Osteocyte (in vitro differentiated cells): ENCODE measurements at places on chromosomes 7 and 10. TPM values are rescaled to one million over a fixed set of nuclear protein-coding genes. Genes with fewer than 3 reads are reported as not detected.

- H3K4me1 ChIP-seq = peaks cover 42% of the 10 kb centered on the region
- no peak overlapping the region for H3K27ac ChIP-seq
These were observed 11.1 kb downstream of the PKD1L1 start for GRCh38 chr7:47937065-47937687.

- no peak for DNase-seq
- peaks cover 42% of the 10 kb centered on the region for H3K27me3 ChIP-seq
- no peak overlapping the region for H3K27ac ChIP-seq
These were observed 5.9 kb downstream of the HECW1 start for GRCh38 chr7:43118313-43118712.

DNA sequence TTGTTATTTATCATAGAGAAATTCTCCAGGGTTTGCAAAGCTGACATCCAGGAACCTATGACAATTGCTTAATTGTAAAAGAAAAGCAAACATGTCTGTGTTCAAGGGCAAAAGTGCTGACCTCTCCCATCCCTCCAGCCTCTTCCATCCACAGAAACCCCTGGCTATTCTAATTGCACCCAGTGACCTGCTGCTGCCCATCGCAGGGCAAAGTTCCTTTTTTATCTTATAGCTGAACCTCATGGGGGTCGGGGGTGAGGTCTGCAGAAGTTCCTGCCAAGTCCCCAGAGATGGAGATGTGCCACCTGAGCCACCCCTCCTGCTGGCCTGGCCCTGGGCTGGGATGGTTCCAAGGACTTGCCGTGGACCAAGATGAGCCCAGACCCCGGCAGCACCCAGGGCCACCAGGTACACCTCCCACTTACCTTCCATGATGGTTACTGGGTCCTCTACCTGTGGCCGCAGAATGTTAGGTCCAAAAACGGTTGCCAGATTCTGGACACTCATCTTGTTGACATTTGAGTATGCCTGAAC is 146.5 kb downstream of the MAPK8 start:
- H3K27ac ChIP-seq = no peak overlapping the region
- H3K4me1 ChIP-seq = peaks cover 5% of the 10 kb centered on the region
- peak; percentile 82 for DNase-seq
- H3K36me3 ChIP-seq = no peaks in the 10 kb centered on the region

- H3K4me1 ChIP-seq = no peaks in the 10 kb centered on the region
- H3K4me3 ChIP-seq = no peak overlapping the region
- no peaks in the 10 kb centered on the region for H3K36me3 ChIP-seq
- no peaks in the 10 kb centered on the region for H3K27me3 ChIP-seq
- H3K27ac ChIP-seq = no peak overlapping the region
These were observed 435.8 kb downstream of the GPAM start for GRCh38 chr10:111747751-111748150.

GRCh38 chr10:7408291-7409044 is 2.4 kb downstream of the SFMBT2 start:
- peaks cover 28% of the 10 kb centered on the region for H3K4me1 ChIP-seq
- peaks cover 42% of the 10 kb centered on the region for H3K27me3 ChIP-seq
- H3K27ac ChIP-seq = no peak overlapping the region
- H3K4me3 ChIP-seq = peak overlapping the region; percentile 82
- DNase-seq = no peak

- no peak for DNase-seq
- H3K27ac ChIP-seq = no peak overlapping the region
- no peaks in the 10 kb centered on the region for H3K36me3 ChIP-seq
- H3K4me3 ChIP-seq = no peak overlapping the region
These were observed 142.5 kb upstream of the PPP2R2D start for GRCh38 chr10:131758062-131758938.

DNA sequence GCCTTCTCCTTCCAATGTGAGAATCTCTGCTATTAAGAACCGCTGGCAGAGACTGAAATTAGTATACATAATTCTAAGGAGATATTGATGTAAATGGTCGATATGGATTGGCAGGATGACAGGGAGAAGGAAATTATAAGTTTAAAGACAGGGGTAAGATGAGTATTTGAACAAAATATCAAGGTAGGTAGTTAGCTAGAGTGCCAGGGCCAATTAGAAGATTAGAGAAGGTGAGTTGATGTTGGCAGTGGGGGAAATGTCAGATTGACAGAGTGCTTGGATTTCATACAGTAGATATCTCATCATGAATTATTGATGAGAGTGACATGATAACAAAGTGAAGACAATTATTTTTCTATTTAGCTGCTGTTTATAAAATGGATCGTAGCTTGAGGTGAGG is 74.1 kb downstream of the BTRC start:
- H3K36me3 ChIP-seq = peaks cover 5% of the 10 kb centered on the region
- H3K27ac ChIP-seq = no peak overlapping the region
- H3K4me3 ChIP-seq = no peak overlapping the region
- H3K4me1 ChIP-seq = no peaks in the 10 kb centered on the region
- H3K27me3 ChIP-seq = no peaks in the 10 kb centered on the region
- no peak for DNase-seq

DNA sequence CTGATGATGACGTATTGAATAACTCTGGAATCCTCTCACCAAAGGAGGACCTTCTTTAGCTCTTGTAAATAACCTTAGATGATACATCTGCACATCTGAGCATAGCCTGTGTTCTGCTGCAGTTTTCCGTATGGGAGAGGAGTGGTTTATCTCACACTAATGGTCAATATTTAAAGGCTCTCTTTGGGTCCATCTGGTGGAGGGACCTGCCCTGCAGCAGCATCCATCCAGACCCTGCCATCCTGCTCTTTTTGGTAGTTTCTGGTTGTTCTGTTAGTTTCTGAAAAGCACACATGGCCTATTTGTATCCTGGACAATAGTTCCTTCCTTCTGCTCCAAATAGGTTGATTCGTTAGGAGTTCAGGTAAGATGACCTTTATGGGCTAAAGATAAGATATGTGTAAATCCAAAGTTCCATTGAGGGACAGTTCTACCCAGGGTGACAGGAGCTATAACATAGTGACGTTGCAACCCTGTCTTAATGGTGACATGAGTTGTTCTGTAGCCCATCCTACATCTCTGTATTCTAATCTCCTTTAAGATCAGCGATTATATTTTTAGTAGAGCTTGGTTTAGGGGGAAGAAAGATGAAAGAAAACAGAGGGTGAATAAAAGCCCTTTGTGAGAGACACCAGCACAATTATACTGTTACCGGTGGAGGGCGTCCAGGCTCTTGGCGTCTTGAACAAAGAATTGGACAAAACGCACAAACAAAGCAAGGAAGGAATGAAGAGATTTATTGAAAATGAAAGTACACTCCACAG is 60.0 kb upstream of the KLF14 start:
- H3K4me1 ChIP-seq = peaks cover 12% of the 10 kb centered on the region
- H3K27ac ChIP-seq = peak overlapping the region; percentile 85
- DNase-seq = no peak
- no peaks in the 10 kb centered on the region for H3K36me3 ChIP-seq
- peak overlapping the region; percentile 53 for H3K4me3 ChIP-seq
- peaks cover 23% of the 10 kb centered on the region for H3K27me3 ChIP-seq

DNA sequence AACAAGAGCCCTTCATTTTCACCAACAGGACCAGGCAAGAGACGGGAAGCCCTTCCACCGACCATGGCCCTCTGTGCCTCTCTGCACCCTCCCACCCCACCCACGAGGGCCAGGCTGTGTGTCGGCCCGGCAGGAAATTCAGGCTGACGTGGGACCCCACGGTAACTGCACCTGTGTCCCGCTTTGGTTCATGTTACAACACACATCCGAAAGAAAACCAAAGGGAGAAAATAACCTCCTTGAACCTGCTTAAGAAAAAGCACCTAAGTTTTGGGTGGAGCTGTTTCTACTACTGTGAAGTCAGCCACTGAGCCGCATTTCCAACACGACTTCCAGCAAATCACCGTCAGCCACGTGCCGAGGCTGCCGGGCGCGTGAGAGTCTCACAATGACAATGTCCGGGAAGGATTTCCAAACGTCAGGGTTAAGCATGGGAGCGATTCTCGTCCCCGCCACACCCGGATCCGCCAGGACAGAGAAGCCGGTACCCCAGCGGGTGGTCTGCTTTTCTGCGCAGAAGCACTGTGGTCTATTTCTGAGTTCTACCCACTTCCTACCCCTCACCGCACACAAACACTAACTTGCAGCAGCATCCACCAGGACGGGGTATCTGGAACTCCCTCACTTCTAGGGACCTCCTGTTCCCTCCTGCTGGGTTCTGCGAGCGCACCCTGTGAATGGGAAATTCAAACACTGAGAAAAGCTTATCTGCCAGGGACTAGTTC is 36.6 kb downstream of the AMZ1 start:
- no peak overlapping the region for H3K4me3 ChIP-seq
- H3K27ac ChIP-seq = no peak overlapping the region
- peaks cover 13% of the 10 kb centered on the region for H3K4me1 ChIP-seq
- H3K27me3 ChIP-seq = no peaks in the 10 kb centered on the region
- no peak for DNase-seq

- H3K27ac ChIP-seq = no peak overlapping the region
- no peak overlapping the region for H3K4me3 ChIP-seq
- H3K27me3 ChIP-seq = no peaks in the 10 kb centered on the region
- no peak for DNase-seq
These were observed 75.8 kb upstream of the PARD3 start for GRCh38 chr10:34890939-34891338.

GRCh38 chr7:2553831-2554581 is 1.3 kb downstream of the BRAT1 start:
- H3K27ac ChIP-seq = peak overlapping the region; percentile 61
- H3K4me1 ChIP-seq = peaks cover 22% of the 10 kb centered on the region
- H3K4me3 ChIP-seq = peak overlapping the region; percentile 81
- H3K27me3 ChIP-seq = no peaks in the 10 kb centered on the region
- H3K36me3 ChIP-seq = peaks cover 11% of the 10 kb centered on the region

GRCh38 chr7:22921386-22922086 is 92.4 kb downstream of the HYCC1 start:
- peaks cover 3% of the 10 kb centered on the region for H3K4me1 ChIP-seq
- H3K27ac ChIP-seq = no peak overlapping the region
- no peaks in the 10 kb centered on the region for H3K27me3 ChIP-seq
- no peak overlapping the region for H3K4me3 ChIP-seq

DNA sequence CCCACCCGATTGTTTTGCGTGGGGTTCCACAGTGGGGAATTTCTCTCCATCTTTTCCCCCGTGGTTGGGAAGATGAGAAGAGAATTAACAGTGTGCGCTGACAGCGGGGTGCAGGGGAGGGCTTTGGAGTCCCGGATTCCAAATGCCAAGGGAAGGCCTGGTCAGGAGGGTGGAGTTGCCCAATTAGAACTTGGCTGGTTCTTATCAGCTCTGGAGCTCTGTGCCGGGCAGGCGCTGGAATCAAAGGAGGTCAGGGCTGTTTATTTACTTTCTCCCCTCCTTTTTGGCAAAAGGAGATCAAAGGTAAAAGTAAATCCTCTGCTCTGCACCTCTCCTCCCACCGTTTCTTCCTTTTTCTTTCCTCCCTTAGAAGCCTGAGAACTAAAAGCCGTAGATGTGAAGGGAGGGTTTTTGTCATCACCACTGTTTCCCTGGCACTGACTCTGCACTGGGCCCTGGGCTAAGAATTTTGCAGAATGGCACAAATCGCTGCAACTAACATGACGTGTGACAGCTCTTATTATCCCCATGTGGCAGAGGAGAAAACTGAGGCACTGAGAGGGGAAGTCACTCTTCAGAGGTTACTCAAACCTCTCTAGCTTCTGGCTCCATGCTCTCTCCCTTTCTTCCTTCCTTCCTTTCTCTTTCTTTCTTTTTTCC is 95.2 kb upstream of the ZNF716 start:
- H3K4me3 ChIP-seq = no peak overlapping the region
- H3K27ac ChIP-seq = no peak overlapping the region
- no peaks in the 10 kb centered on the region for H3K27me3 ChIP-seq
- no peak for DNase-seq
- no peaks in the 10 kb centered on the region for H3K4me1 ChIP-seq

DNA sequence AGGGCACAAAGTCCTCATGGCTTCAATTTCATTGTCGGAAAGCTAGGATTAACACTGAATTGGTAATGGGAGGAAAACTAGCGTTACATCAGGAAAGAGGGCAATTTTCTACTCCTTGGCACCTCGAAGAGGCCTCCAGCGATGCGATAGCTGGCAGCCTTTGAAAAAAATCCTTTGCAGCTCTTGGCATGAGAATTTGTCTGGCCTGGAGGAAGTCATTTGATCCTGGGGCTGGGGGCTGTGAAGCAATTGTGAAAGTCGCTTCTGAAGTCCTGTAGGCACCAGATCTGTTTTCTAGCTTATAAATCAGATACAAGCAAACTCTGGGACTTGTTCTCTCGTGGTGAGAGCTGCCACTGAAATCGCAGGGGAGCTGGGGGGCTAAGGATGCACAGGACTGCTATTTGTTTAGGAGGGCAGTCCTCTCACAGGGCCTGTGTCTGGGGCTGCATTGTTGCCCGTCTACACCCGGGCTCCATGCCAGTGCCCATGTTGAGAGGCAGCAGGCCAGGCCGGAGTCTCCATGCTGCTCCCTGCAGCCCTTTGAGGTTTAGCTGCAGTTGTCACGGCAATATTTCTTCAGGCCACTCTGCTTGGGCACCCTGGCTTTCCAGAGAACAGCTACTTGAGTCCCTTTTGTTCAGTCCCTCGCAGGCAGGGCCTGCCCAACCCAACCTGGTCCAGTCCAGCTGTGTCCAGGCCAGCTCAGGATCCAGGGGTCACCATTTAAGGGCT is 206.8 kb upstream of the LYZL1 start:
- DNase-seq = no peak
- H3K4me1 ChIP-seq = no peaks in the 10 kb centered on the region
- H3K27ac ChIP-seq = no peak overlapping the region
- H3K4me3 ChIP-seq = no peak overlapping the region
- H3K36me3 ChIP-seq = no peaks in the 10 kb centered on the region

- no peak overlapping the region for H3K27ac ChIP-seq
- no peaks in the 10 kb centered on the region for H3K27me3 ChIP-seq
- DNase-seq = no peak
- no peaks in the 10 kb centered on the region for H3K4me1 ChIP-seq
- H3K36me3 ChIP-seq = peaks cover 28% of the 10 kb centered on the region
- H3K4me3 ChIP-seq = no peak overlapping the region
These were observed 87.5 kb downstream of the VOPP1 start for GRCh38 chr7:55484834-55485233.

The ATRNL1 gene
- total RNA-seq = 20.2 and 23.6 TPM in 2 replicates
